ENCODE measurements at places on chromosomes 4 and X.

- DNase-seq = peak; percentile 28
These were observed 194.4 kb downstream of the CBR4 start for GRCh38 chr4:168815379-168816345.

GRCh38 chr4:121199742-121200561 lies 35.8 kb upstream of the TNIP3 start:
- no peak for DNase-seq

DNA sequence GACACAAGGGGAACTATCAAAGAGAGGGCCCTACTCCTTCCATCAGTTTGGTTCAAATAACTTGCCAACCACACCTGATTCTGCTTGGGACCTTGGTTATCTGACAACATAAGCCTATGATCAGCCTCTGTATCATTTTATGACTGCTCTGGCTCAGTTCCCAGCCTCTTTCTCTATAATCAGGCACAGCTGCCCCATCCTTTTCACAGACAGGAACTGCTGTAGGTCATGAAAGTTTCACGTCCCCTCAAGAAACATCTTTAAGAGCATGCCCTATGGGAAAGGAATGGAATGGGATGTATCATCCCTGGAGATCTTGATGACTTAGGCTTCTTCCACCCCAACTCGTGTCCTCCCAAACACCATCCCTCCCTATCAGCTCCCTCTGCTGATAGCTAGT lies 243.4 kb downstream of the AR start:
- peak; percentile 24 for DNase-seq

DNA sequence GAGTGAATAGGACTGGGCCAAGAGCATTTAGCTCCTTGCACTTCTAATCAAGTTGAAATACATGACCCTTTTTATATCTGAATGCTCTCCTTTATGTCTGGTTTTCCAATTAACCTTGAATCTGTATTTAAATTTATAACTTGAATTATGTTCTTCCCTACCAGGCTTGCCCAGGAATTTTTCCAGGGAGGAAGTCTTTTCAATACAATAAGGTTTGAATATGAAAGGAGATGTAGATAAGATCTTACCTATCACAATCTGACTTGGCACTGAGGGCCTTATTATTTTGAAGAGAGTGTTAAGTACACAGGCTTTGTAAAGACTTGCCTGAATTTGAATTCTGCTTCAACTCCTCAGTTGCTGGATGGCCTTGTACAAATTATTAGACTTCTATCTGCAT lies 555.7 kb downstream of the PCDH7 start:
- DNase-seq = no peak

- DNase-seq = no peak
These were observed 48.9 kb downstream of the CXCL1 start for GRCh38 chr4:73918058-73918457.

GRCh38 chrX:44674906-44675305 lies 132.2 kb upstream of the FUNDC1 start:
- DNase-seq = no peak

DNA sequence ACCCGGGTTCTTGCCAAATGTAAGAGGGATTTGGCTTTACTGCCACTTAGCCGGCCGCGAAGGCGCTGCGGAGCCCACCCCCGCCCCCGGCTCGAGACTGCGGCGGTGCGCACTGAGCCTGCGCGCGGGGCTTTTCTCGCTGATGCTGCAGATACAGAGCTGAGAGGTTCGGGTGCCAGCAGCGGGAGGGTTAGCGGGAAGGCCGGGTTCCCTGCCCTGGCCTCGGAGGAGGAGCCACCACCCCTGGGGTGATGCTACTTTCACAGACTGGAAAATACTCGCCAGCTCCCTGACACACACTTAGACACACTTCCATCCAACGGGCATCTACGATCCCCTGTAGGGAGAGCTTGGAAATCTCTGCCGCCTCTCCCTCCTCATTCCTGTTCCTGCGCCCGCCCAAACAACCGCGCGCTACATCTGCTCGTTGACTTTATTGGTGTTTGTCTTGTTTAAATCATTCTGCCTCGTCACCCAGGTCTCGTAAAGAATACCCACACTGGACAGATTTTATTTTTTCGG lies 2.1 kb upstream of the PCDH7 start:
- DNase-seq = peak; percentile 93

GRCh38 chr4:38612646-38613414 lies 51.2 kb upstream of the KLF3 start:
- DNase-seq = peak; percentile 32

GRCh38 chr4:168751263-168752225 lies 254.7 kb downstream of the PALLD start:
- DNase-seq = no peak

- no peak for DNase-seq
These were observed 22.2 kb upstream of the SPARCL1 start for GRCh38 chr4:87551361-87551760.

GRCh38 chrX:23885803-23886202 lies 21.9 kb downstream of the APOO start:
- no peak for DNase-seq

- DNase-seq = no peak
These were observed 295.4 kb downstream of the PTTG2 start for GRCh38 chr4:38255572-38255971.

- no peak for DNase-seq
These were observed 1240.2 kb downstream of the FAM133A start for GRCh38 chrX:94914235-94914634.
